ENCODE measurements at places on chromosomes 6 and 20.

GRCh38 chr6:30965140-30965601 is 18.3 kb upstream of the MUC21 start:
- DNase-seq, result no peak

- no peak for DNase-seq
Measured at GRCh38 chr6:24053057-24053456, 73.0 kb upstream of the NRSN1 start.

GRCh38 chr6:55621244-55621643 is 42.3 kb upstream of the HMGCLL1 start:
- no peak for DNase-seq

GRCh38 chr6:143542888-143543287 is 31.4 kb upstream of the FUCA2 start:
- DNase-seq, result peak; percentile 60

DNA sequence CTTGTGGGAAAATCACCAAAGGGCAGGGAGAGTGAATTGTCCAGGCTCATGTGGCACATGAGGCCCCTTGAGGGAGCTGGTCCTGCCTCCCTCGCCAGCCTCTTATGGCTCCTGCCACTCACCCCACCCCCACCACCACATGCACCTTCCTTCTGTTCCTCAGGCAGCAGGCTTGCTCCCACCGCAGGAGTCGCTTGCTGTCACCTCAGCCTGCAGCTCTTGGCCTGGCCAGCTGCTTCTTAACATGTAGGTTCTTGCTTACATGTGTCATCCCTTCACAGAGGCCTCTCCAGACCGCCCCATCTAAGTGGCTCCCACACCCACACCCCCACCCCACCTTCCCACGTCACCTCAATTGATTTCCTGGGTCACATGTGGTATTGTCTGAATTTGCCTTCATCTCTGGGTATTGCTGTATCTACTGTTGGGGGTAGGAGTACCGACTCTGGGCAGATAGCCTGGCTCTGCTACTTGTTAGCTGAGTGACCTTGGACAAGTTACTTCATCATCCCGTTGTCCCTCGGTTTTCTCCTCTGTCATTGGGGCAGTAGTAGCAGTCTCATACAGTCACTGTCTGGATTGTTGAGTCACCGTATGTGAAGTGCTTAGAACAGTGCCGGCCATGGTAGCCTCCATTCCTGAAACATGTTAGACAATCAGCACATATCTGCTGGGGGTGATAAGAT is 41.7 kb downstream of the SLC9A8 start:
- DNase-seq, result no peak

DNA sequence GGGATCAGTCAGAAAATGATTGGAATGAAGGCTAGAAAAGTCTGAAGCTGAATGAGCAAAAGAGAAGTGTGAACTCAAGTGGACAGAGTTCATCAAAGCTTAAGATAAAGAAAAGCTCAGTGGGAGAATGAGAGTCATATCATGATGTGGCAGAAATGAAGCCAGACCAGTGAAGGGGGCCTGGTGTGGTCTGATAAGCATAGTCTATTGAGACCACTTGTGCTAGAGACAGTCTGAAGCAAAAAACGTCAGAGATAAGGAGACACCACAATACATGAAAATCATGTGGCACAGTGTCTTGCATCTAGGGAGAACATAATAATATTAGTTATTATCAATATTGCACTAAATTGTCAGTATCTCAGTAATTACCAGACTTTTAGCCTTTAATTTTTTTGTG is 601.5 kb downstream of the UTRN start:
- peak; percentile 89 for DNase-seq

GRCh38 chr6:35043381-35044130 is 97.6 kb downstream of the TCP11 start:
- no peak for DNase-seq

DNA sequence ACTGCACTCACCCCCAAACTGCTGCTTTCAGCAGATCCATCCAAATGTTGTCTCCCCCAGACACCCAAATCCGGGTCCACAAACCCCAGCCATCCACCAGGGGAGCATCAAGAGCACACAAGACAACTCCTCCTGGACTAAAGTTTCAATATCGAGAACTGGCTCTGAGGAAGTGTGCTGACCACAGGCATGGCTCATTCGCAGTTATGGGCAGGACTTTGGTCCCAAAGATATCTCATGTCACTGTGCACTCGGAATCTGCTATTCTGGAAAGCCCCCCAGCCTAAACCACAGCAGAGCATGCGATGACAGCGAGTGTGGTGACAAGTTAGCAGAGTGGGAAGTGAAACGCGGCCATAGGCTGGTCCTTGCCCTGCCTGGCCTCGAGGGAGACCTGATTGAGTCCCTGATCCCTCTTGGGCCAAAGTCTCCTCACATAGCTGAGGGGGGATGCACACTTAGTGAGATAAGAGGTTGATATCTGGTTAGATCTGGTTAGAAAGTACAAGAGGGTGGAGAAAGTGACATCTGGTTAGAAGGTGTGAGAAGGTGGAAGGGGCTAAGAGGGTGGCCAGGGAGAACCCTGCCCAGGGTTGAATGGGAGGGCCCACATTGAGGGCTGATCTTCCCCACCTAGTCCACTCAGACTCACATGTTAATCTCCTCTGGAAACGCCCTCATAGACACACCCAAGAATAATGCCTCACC is 149.7 kb downstream of the MRPL14 start:
- peak; percentile 36 for DNase-seq

DNA sequence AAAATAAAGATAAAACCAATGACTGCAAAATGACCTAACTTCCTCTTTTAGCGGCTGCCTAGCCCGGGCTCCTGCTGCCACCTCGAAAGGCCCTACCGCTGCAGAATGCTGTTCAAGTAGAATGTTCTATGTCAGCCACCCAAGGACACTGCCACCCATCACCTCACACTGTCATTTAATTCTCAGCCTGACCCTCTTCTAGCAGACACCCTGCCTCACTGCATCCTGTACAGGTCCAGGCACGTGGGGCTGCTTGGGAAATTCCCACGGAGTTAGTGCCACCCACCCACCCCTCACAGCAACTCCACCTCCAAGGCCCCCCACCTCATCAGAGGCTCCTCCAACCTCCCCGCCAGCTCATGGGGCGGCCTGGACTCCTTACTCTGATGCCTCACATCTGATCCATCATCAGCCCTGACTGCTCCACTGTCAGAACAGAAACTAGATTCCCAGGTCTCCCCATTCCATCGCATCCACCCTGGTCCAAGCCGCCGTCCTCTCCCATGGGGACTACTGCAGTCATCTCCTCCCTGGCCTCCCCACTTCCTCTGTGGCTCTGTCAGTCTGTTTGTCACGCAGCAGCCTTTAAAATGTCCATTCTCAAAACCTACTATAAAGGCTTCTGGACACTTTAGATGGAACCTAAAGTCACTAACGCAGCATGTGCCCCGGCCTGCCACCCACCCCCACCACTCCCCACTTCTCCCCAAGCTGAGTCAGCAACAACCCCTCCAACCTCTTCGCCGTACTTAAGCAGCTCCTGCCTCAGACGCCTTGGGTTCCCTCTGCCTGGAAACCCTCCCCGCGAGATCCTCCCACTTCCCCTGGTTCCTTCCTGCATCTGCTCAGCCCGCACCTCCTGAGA is 17.0 kb downstream of the NFATC2 start:
- peak; percentile 39 for DNase-seq

DNA sequence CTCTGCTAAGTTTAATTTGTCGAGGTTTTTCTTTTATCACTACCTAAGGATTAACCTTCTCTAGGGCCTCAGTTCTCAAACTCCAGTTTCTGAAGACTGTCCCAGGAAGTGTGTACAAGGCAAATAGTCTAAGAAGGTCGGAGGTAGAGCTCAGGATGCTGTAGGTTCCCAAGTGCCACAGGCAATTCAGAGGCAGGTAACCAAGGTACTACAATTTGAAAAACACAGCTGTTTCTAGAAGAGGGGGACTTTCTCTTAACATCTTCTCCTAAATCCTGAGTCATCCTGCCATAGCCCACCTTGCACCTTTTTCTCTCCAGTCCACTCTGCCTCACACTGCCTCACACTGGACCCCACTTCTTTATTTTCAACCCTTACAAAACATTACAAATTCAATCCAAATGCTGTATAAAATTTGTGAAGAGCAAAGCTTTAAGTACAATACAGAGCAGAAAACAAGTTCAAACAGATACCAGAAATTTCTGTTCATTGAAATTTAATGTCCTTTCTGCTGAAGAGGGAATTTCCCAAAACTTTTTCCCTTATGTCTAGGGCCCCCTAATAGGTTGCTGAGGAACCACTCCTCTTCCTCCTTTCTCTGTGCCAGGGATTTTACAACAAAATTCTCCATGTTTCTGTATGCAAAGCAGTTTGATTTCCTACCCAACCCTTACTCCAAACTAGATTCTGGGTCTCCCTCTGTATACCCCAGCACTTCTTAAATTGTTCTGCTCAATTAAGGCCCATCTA is 43.0 kb downstream of the FRK start:
- no peak for DNase-seq

DNA sequence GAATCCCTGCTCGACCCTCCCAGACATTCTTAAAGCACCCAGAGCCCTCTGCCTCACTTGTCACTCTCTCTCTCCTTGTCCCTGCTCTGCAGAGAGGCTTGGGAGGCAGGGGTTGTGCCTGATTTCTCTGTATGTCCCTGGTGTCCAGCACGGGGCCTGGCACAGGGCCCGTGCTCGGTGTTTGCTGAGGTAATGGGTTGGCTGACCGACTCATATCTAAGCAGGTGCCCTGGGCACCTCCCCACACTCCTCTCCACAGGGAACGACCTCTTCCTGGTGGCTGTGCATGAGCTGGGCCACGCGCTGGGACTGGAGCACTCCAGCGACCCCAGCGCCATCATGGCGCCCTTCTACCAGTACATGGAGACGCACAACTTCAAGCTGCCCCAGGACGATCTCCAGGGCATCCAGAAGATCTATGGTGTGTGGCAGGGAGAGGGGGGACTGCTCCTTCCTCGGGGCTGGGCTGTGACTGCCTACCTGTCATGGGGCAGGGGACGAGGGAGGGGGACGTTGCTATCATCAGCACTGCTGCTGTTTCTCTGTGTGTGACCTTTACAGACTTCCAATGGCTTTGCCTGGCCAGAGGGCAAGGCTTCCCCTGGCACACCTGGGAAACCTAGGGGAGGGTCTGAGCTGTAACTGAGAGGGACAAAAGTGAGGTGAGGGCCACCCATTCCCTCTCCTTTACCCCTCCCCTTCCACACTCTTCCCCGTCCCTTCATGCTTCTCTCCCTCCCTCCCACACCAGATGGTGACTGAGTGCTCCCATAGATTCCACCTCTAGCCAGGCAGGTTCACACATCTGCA is 14.2 kb downstream of the MMP24OS start:
- no peak for DNase-seq

DNA sequence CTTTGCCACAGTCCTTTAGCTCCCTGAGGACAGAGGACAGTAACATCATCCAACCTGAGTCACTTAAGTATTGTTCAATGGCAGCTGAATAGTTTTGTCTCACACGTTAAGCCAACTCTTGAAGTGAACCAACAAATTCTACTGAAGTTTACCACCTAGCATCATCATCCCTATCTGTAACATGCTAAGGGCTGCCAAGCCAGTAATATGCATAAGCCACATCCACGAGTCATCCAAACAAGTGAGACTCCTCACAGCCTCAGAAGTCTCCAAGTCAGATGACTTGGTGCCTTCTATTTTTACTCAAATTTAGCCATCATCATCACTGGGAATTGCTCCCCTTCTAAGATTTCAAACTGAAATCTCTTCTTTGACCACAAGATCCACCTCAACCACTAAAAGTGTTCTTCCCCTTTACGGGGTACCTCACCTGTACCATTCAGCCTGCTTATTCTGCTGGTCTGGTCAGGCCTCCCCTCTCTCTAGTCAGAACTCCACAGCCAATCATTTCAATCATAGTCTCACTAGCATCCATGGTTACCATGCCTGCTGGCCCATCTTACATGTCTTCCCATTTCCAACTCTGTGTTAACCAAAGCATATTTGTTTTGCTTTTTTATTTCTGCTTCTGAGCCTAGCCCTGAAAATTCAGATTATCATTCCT is 73.7 kb downstream of the DTNBP1 start:
- peak; percentile 19 for DNase-seq

DNA sequence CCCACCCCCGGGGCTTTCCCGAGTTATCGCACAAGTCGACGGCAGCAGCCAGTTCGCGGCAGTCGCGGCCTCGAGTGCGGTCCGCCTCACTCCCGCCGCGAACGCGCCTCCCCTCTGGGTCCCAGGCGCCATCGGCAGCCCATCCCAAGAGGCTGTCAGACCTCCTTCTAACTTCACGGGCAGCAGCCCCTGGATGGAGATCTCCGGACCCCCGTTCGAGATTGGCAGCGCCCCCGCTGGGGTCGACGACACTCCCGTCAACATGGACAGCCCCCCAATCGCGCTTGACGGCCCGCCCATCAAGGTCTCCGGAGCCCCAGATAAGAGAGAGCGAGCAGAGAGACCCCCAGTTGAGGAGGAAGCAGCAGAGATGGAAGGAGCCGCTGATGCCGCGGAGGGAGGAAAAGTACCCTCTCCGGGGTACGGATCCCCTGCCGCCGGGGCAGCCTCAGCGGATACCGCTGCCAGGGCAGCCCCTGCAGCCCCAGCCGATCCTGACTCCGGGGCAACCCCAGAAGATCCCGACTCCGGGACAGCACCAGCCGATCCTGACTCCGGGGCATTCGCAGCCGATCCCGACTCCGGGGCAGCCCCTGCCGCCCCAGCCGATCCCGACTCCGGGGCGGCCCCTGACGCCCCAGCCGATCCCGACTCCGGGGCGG is 1.6 kb downstream of the GNAS start:
- no peak for DNase-seq

DNA sequence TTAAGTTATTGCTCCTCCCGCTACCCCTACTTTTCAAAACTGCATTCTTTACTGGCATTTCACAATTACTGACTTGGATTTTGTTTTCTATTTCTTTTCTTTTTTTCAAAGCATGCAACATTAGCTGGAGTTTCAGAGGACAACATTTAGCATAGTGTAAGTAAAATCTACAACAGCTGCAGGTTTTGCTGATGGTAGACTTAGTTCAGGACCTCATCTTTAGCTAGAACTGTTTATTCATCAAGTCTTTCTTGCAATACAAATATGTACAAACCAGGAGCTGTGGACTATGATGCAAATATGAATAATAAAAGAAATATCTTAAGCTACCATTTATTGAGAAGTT is 728 bp upstream of the CEP162 start:
- no peak for DNase-seq

- no peak for DNase-seq
Measured at GRCh38 chr6:107641071-107641470, 151.2 kb downstream of the SOBP start.
